DMS53 (cell line): ENCODE measurements at places on chromosomes 6 and 20.

GRCh38 chr6:7999201-7999600, 65.0 kb downstream of the BLOC1S5 start:
- no peak for DNase-seq

DNA sequence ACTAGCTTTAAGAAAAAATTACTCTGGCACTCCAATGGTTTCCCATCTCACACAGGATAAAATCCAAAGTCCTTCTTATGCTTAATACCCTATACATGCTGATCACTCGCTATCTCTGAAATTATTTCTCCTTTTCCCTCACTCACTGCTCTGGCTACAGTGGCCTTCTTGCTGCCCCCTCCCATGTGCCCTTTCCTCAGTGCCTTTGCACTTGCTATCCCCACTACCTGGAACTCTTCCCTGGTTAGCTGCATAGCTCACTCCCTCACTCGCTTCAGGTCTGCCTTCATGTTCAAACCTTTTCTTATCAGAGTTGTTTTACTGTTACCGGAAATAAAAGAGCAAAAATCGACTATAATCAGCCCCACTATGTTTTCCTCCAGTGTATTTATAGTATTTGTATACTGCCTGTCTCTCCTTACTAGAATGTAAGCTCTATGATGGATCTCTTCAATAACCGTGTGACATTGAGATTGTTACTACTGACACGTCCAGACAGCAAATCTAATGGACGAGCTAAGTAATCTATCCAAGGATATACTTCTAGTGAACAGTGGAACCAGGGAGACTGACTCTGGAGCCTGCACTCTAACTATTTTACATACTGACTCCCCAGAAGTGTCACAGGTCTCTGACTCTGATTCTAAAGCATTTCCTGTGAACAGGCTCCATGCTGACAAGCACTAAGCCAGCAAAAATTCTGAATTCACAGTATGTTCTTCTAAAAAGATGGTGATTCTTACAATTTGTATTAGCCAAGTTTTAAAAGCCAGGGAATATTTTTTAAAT, 25.1 kb downstream of the FKBP5 start:
- DNase-seq = no peak

DNA sequence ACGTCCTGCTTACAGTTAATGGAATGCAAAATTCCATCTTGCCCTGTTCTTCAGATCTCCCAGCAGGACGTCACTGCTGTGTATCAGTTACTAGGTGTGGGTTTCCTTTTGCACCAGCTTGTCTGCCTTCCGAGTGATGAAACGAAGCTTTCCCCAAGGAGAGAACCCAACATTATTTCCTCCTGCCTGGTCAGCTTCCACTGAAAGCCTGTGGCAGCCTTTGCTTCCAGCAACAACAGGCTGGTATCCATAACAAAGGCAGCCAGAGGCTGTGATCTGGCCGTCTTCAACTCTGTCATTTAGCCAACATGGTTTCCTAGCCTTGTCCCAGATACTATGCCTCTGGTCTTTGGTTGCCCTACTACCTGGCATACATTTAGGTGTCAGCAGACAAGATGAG, 78.9 kb upstream of the HEY2 start:
- no peak for DNase-seq

DNA sequence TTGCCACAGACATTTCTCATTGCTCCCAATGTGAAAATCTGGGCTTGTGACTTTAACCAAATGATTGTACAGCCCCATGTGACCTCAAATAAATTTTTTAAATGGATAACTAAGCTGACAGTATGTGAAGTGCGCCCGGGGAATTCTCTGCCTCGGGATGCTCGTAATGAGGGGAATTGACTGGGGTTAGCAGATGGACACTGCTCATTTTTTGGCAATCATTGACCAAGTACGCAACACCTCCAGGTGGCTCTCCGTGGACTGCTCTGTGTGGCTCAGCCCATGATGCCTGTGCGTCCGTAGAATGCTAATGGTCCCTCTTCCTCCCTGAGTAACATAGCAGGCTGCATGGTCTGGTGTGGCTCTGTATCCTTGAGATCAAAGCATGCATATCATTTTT, 42.4 kb downstream of the FARS2 start:
- DNase-seq = peak; percentile 21

- DNase-seq = peak; percentile 88
Observed at GRCh38 chr6:149028767-149029405, 282.1 kb downstream of the UST start.

GRCh38 chr6:4287811-4288244, 152.5 kb upstream of the ECI2 start:
- no peak for DNase-seq

GRCh38 chr6:67736816-67737215, 898.3 kb upstream of the ADGRB3 start:
- DNase-seq = no peak

DNA sequence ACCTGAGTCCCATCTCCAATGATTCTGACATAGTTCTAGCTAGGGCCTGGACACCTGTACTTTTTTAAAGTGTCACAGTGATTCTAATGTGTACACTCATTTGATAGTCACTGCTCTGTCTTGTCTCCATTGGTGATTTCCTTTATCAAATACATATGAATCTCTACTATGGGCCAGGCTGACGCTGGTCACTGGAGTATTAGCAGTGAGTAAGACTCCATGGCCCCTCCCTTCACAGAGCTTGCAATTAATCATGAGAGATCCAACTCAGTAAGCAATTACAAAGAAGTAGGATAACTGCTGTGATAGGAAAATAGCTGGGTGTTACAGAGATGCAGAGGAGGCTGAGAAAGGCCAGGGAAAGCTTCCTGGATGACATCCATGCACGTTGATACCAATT, 19.3 kb upstream of the SASH1 start:
- DNase-seq = no peak

DNA sequence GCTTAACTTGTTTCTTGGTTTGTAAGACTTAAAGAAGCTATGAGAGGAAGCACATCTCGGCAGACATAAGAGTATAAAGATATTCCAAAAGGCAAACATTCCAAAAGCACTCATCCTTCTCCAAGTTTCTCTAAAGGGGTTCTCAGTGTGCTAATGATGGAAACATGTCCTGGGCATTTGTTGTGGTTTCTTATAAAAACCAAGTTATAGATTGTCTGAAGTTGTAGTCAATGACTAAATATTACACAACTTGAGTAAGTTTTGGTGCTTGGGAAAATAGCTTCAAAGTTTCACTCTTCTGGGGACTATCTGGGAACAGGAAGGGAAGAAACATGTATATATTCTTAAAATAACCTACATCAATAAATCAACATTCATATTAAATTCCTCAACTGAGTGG, 128.3 kb upstream of the TBX18 start:
- no peak for DNase-seq

DNA sequence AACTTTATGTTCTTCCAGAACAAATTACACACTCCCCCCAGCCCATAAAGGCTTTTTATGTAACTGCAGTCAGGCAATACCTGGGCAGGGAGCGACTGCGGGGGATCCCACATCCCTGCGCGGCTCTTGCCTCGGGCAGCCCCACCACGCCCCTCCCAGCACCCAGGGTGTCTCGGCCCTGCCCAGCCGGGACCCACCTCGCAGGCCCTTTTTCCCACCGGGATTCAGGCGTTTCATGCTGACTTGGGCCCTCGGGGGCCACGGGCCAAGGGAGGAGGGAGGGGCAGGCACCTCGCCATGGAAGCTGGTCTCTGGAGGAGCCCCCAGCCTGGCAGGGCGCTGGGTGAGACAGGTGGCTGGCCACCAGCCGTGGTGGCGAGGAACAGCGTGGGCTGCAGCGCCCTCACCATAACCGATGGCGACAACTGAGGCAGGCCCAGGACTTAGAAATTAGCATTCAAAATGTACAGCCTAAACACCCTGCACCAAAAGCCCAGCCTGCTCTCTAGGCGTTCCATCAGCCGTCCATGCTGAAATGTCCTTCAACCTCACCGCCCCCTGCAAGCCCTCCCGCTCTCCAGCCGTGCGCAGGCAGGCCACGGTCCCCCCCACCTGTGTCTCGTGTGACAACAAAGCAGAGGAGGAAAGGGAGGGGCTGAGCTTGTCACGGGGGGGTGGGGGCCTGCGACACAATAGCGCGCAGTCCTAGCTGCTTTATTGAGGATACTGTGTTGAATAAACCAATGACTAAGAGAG, 15.1 kb upstream of the FOXC1 start:
- no peak for DNase-seq

DNA sequence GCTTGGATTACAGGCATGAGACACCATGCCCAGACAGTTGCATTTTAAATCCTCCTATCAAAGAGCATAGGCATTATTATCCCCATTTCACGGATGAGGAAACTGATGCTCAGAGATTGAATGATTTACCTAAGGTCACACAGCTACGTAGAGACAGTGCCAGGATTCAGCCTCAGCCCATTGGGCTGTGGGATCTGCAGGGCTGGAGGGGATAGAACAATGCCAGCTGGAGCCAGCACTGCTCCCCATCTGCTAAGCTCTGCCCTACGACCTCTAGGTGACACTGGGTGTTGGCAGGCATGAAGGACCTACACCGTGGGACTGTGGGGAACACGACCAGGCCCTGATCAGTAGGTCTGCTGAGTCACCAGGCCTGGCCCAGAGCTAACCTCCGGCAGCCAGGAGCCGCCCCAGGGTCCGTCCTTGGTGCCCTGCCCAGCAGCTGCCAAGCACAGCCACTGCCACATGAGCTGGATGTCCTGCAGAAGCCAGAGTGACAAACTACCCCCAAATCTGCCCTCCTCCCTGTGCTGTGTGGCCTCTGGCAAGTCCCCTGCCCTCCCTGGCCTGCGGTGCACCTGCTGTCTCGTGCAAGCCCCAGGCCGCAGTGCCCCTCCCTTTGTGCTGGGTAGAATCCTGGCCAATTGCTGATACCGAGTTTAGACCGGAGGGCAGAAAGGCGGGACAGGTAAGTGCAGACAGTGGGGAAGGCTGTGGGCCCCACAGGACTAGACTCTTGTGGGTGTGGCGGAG, 47.6 kb upstream of the PTGIS start:
- DNase-seq = peak; percentile 41

DNA sequence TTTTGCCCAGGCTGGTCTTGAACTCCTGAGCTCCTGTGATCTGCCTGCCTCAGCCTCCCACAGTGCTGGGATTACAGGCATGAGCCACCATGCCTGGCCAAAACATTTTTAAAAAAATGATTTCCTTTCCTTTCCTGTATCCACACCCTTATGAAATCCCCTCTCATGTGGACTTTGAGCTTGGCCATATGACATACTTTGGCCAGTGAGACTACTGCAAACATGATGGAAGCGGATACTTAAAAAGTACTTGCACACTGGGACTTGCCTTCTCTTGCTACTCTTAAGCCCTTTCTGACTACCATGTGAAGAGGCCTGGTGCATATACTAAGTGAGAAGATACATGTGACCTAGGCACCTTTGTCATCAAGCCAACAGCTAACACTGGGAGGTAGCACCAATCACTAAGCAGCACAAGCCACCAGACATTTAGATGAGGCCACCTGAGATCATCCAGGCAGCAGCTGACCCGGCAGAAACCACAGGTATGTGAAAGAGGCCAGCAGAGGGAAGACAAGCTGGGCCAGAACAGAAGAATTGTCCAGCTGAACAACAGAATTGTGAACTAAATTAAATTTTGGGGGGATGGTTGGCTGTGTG, 78.5 kb upstream of the HDAC2 start:
- peak; percentile 88 for DNase-seq

DNA sequence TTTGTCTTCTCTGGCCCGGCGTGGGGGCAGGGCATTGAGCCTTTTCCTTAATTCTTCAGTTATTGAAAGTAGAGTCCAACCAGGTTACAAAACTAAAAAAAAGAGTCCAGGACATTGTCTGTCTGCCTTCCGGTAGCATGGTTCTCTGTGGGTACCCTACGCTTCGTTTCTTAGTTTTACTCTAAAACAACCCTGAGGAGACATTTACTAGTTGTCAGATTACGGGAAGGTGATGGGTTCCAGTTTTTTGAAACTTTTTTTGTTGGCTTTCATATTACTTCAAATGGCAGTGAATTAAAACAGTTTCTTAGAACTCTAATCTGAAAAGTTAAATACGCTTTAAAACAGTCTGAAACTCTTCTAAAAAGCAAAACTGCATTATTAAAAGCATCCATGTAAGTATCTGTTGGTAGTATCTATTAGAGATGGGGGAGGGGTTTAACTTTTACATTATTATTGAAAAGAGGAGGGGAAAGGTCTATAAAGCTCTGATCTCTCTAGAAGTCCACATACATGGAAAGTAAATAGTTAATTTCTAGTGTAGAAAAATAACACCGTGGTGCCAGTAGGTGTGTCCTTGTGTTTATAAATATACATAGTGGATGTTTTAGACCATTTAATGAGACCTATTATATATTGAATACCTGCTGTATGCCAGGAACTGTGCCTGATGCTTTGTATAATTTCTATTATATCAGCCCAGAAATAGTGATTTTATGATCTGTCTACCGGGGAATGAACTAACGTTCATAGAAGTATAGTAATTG, 2.2 kb downstream of the BICRAL start:
- peak; percentile 36 for DNase-seq

DNA sequence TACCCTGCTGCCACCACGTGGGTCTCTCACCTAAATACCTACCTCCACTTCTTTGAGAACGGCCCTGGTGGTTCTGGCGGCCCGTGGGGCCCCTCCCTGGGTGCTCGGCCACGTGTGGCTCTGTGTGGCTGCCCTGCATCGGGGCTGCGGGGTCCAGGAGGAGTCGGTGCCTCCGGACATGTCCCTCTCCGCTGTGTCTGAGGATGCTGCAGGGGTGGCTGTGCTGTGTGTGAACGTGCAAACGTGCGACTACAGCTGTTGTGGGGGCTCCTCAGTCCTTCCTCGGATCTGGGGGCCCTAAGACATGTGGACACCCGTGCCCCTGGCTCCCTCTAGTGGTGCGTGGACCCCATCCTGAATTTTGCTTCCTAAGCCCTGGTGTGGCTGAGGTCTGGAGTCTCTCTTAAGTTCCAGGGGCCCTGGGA, 691.8 kb downstream of the QKI start:
- DNase-seq = peak; percentile 29

DNA sequence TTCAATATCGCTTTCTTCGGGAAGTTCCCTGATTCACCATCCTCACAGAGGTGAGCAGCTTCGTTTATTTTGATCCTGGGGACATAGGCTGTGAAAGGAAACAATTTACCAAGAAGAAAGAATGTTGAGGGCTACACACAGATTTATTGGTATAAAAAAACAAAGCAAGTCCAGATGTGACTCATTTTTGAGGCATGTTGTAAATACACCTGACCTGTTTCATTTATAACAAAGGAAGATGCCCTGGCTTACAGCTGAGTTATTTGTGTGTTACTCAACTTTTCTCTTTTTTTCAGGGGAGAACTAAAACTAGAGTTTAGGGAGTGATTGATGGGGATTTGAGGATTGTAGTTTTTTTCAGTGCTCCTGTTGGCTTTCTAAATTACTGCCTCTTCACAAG, 489.5 kb downstream of the CBLN4 start:
- no peak for DNase-seq

- DNase-seq = no peak
Observed at GRCh38 chr20:11387189-11387754, 530.4 kb upstream of the BTBD3 start.

- DNase-seq = peak; percentile 86
Observed at GRCh38 chr20:6767536-6768227, at the start of gene BMP2. TSS of gene BMP2 (plus strand) at chr20:6767686. CDS start at chr20:6770127, 2,441 bp downstream.
